ENCODE measurements at places on chromosomes 6 and 20.

GRCh38 chr6:49636713-49637349 lies at the start of gene RHAG:
TSS of gene RHAG (minus strand) at chr6:49636839. CDS start at chr6:49636812, 27 bp downstream.
- no peaks in the 10 kb centered on the region for H3K4me1 ChIP-seq
- H3K27me3 ChIP-seq, result no peaks in the 10 kb centered on the region
- H3K27ac ChIP-seq, result no peak within 1 kb of the TSS
- H3K36me3 ChIP-seq, result no peaks in the 10 kb centered on the region
- DNase-seq, result no peak
- H3K4me3 ChIP-seq, result no peak within 1 kb of the TSS

GRCh38 chr6:139361211-139361610 lies 13.2 kb downstream of the CITED2 start:
- no peak for DNase-seq
- no peak overlapping the region for H3K4me3 ChIP-seq
- H3K36me3 ChIP-seq, result no peaks in the 10 kb centered on the region
- no peaks in the 10 kb centered on the region for H3K27me3 ChIP-seq

- H3K27ac ChIP-seq, result no peak overlapping the region
- no peak for DNase-seq
- no peaks in the 10 kb centered on the region for H3K27me3 ChIP-seq
- no peak overlapping the region for H3K4me3 ChIP-seq
Measured at GRCh38 chr6:20236909-20237600, 24.8 kb upstream of the MBOAT1 start.

GRCh38 chr6:89566930-89567629 lies 71.5 kb downstream of the LYRM2 start:
- DNase-seq, result no peak
- no peaks in the 10 kb centered on the region for H3K36me3 ChIP-seq
- no peaks in the 10 kb centered on the region for H3K4me1 ChIP-seq
- H3K27me3 ChIP-seq, result no peaks in the 10 kb centered on the region
- H3K4me3 ChIP-seq, result no peak overlapping the region
- H3K27ac ChIP-seq, result no peak overlapping the region

- H3K4me1 ChIP-seq, result no peaks in the 10 kb centered on the region
- no peak overlapping the region for H3K4me3 ChIP-seq
- H3K27me3 ChIP-seq, result no peaks in the 10 kb centered on the region
- peak; percentile 38 for DNase-seq
- no peaks in the 10 kb centered on the region for H3K36me3 ChIP-seq
- no peak overlapping the region for H3K27ac ChIP-seq
Measured at GRCh38 chr6:43743682-43744381, 26.2 kb upstream of the VEGFA start.

DNA sequence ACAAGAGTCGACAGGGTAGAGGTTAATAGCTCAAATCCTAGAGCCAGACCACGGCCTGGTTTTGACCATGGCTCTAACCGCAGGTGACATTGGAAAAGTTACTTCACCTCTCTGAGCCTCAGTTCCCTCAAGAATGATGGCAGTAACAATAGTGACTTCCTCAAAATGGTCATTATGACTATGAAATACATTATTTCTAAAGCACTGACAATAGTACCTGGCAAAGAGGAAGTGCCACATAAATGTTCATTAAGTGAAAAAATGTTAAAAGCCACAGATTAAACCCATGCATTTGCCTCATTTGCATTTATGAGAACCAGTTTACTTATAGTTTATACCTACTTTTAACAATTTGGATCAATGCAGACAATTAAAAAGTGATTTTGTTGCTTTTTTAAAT lies 12.3 kb downstream of the BTBD3 start:
- H3K27me3 ChIP-seq, result no peaks in the 10 kb centered on the region
- peaks cover 4% of the 10 kb centered on the region for H3K36me3 ChIP-seq
- DNase-seq, result no peak
- no peak overlapping the region for H3K27ac ChIP-seq
- no peak overlapping the region for H3K4me3 ChIP-seq

- no peak for DNase-seq
- peaks cover 21% of the 10 kb centered on the region for H3K4me1 ChIP-seq
- H3K36me3 ChIP-seq, result peaks cover 11% of the 10 kb centered on the region
- no peak overlapping the region for H3K27ac ChIP-seq
- no peaks in the 10 kb centered on the region for H3K27me3 ChIP-seq
Measured at GRCh38 chr6:144586986-144587385, 301.9 kb downstream of the UTRN start.

DNA sequence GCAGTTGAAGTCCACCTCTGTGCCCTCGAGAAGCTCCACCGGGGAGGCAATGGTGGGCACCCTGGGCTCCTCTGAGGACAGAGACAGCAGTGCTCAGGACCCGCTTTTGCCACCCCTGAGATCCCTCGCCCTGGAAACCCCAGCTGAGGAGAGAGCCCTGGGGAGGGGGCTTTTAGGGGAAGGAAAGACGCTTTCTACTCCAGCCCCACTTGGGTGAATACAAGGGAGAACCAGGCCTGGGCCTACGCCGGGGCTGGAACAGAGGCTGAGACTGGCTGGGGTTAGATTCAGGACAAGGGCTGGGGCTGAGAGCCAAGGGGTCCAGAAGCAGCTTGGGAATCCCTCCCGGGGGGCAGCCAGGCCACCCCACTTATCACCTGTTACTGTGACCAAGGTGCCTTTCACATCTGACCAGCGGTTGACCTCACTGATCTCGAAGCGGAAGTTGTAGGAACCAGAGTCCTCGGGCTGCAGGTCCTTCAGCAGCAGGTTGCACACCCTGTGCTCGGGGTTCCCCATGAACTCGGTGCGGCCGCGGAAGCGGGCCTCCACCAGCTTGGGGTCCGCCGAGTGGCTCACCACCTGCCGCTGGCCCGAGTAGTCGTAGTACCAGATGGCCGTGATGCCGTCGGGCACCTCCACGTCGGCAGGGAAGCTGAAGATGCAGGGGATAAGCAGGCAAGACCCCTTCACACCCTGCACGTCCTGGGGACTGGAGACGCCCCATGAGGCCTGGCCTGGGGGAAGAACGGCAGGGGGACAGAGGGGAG lies 6.2 kb downstream of the SIGLEC1 start:
- H3K36me3 ChIP-seq, result no peaks in the 10 kb centered on the region
- DNase-seq, result peak; percentile 61
- no peaks in the 10 kb centered on the region for H3K27me3 ChIP-seq
- H3K4me3 ChIP-seq, result no peak overlapping the region
- no peak overlapping the region for H3K27ac ChIP-seq
- peaks cover 9% of the 10 kb centered on the region for H3K4me1 ChIP-seq

GRCh38 chr20:63381781-63382431 lies 20.8 kb upstream of the CHRNA4 start:
- DNase-seq, result no peak
- peaks cover 55% of the 10 kb centered on the region for H3K27me3 ChIP-seq
- no peaks in the 10 kb centered on the region for H3K36me3 ChIP-seq
- H3K4me1 ChIP-seq, result no peaks in the 10 kb centered on the region
- no peak overlapping the region for H3K27ac ChIP-seq

- no peak for DNase-seq
- no peak overlapping the region for H3K4me3 ChIP-seq
- H3K4me1 ChIP-seq, result peaks cover 7% of the 10 kb centered on the region
- H3K27ac ChIP-seq, result no peak overlapping the region
- no peaks in the 10 kb centered on the region for H3K27me3 ChIP-seq
Measured at GRCh38 chr6:14333556-14334305, 216.2 kb downstream of the CD83 start.

- H3K4me3 ChIP-seq, result no peak overlapping the region
- no peaks in the 10 kb centered on the region for H3K4me1 ChIP-seq
- H3K36me3 ChIP-seq, result no peaks in the 10 kb centered on the region
- no peaks in the 10 kb centered on the region for H3K27me3 ChIP-seq
- no peak overlapping the region for H3K27ac ChIP-seq
- DNase-seq, result no peak
Measured at GRCh38 chr6:113684382-113684901, 172.7 kb upstream of the MARCKS start.

DNA sequence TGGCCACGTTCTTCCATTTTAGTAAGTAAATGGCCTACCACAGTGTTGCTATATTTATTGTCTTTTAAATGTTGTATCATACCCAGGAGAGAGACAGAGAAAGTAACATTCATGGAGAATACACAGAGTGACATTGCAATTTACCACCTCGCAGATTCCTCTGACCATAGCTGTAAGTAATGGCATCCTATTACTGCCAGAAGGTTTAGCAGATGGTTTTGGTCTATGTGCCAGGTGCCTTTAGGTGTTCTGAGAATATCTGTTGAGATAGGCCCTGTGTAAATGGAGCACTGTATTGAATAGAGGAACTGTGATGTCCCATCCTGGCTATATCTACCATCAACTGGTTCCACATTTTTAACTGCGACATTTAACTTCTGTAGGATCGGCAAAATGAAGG lies 559.6 kb downstream of the KIF16B start:
- no peaks in the 10 kb centered on the region for H3K36me3 ChIP-seq
- DNase-seq, result no peak
- H3K4me1 ChIP-seq, result no peaks in the 10 kb centered on the region
- no peak overlapping the region for H3K4me3 ChIP-seq

DNA sequence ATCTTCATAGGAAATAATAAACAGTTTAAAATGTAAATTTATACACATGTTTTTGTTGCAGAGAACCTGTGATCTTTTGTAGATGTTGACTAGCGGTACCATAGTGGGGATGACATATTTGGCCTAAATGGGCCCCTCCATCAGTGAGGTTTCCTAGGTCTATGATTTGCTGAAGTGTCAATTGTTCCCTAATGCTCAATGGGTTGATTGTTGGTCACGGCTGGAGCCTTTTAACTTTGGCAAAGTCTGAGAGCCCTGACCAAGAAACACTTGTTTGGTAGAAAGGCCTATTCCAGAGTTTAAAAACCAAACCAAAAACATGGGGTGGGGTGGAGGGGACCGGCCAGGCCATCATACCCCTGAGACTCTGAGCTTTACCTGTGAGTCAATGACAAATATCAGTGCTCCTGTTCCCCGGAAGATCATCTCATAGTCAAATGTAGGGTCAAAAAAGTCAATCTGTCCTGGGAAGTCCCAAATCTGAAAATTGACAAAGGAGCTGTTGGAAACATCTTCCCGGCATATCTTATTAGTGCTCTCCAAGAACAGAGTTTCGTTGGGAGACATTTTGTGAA lies 25.1 kb downstream of the RRAGD start:
- H3K4me3 ChIP-seq, result no peak overlapping the region
- no peak overlapping the region for H3K27ac ChIP-seq
- H3K27me3 ChIP-seq, result no peaks in the 10 kb centered on the region
- no peaks in the 10 kb centered on the region for H3K36me3 ChIP-seq

DNA sequence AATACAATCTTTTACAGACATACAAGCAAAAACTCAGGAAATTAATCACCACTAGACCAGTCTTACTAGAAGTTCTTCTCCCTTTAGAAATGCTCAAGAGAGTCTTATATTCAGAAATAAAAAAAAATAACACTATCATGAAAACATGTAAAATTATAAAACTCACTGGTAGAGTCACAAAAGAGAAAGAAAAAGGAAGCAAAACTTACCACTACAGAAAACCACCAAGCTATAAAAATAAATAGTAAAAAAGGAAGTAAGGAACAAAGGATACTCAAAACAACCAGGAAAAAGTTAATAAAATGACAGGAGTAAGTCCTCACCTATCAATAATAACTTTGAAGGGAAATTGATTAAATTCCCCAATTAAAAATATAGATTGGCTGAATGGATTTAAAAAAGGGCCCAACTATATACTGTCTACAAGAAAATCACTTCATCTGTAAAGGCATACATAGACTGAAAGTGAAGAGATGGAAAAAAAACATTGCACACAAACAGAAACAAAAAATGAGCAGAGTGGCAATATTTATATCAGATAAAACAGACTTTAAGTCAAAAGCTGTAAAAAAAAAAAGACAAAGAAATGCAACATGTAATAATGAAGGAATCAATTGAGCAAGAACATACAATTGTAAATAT lies 489.5 kb downstream of the KIF16B start:
- H3K27ac ChIP-seq, result no peak overlapping the region
- H3K27me3 ChIP-seq, result no peaks in the 10 kb centered on the region
- H3K4me3 ChIP-seq, result no peak overlapping the region
- no peaks in the 10 kb centered on the region for H3K4me1 ChIP-seq
- DNase-seq, result no peak

- no peak overlapping the region for H3K27ac ChIP-seq
- H3K4me3 ChIP-seq, result no peak overlapping the region
- H3K4me1 ChIP-seq, result no peaks in the 10 kb centered on the region
- no peaks in the 10 kb centered on the region for H3K27me3 ChIP-seq
- H3K36me3 ChIP-seq, result no peaks in the 10 kb centered on the region
Measured at GRCh38 chr6:6512711-6513110, 75.8 kb upstream of the LY86 start.

GRCh38 chr20:17960927-17961586 lies 7.5 kb downstream of the SNX5 start:
- no peak for DNase-seq
- H3K36me3 ChIP-seq, result no peaks in the 10 kb centered on the region
- no peak overlapping the region for H3K4me3 ChIP-seq
- no peaks in the 10 kb centered on the region for H3K27me3 ChIP-seq
- peak overlapping the region; percentile 63 for H3K27ac ChIP-seq

GRCh38 chr6:18132346-18132745 lies 9.9 kb upstream of the NHLRC1 start:
- no peak overlapping the region for H3K27ac ChIP-seq
- no peaks in the 10 kb centered on the region for H3K27me3 ChIP-seq
- H3K36me3 ChIP-seq, result peaks cover 65% of the 10 kb centered on the region
- H3K4me3 ChIP-seq, result no peak overlapping the region
- DNase-seq, result no peak
- H3K4me1 ChIP-seq, result no peaks in the 10 kb centered on the region

- no peaks in the 10 kb centered on the region for H3K4me1 ChIP-seq
- no peaks in the 10 kb centered on the region for H3K36me3 ChIP-seq
- no peak overlapping the region for H3K4me3 ChIP-seq
- DNase-seq, result no peak
- H3K27me3 ChIP-seq, result no peaks in the 10 kb centered on the region
Measured at GRCh38 chr6:36713846-36714245, 16.2 kb downstream of the RAB44 start.

DNA sequence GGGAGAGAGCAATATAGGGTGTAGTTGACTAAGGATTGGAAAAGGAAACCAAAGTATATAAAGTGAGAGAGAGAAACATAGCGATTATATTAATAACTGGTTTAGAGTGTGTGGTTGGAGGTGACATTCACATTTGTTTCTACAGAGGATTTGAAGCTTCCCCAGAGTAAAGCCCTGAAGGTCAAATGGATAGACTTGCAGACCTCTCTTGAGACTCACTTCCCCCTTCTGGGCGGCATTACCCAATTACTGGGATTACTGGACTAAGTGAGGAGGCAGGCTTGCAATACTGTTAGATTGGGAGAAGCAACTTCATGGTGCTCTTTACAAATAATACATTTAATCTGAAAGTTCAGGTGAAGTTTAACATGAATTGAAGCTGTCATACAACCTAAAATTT lies 10.7 kb downstream of the FIG4 start:
- H3K4me3 ChIP-seq, result no peak overlapping the region
- no peak overlapping the region for H3K27ac ChIP-seq
- H3K27me3 ChIP-seq, result no peaks in the 10 kb centered on the region
- no peak for DNase-seq
- H3K4me1 ChIP-seq, result peaks cover 11% of the 10 kb centered on the region

GRCh38 chr6:32109114-32109764 lies at the start of gene TNXB:
TSS of gene TNXB (minus strand) at chr6:32109338. CDS start at chr6:32098198, 11,140 bp downstream.
- H3K36me3 ChIP-seq, result no peaks in the 10 kb centered on the region
- H3K4me1 ChIP-seq, result peaks cover 56% of the 10 kb centered on the region
- DNase-seq, result no peak
- peak within 1 kb of the TSS; percentile 84 for H3K27ac ChIP-seq
- peak within 1 kb of the TSS; percentile 62 for H3K4me3 ChIP-seq
